ENCODE measurements at places on chromosomes 1 and 21.

- no peak for DNase-seq
These were observed 78.5 kb upstream of the BMP8A start for GRCh38 chr1:39412892-39413291.

GRCh38 chr1:78526496-78526895 is 35.7 kb downstream of the PTGFR start:
- no peak for DNase-seq

GRCh38 chr1:208209286-208209685 is 34.9 kb downstream of the PLXNA2 start:
- DNase-seq = no peak

- no peak for DNase-seq
These were observed 16.7 kb downstream of the USP48 start for GRCh38 chr1:21766210-21766609.

- peak; percentile 41 for DNase-seq
These were observed 8.8 kb upstream of the FNDC7 start for GRCh38 chr1:108703939-108704338.

- DNase-seq = no peak
These were observed 38.3 kb downstream of the OLIG1 start for GRCh38 chr21:33108228-33108627.

GRCh38 chr1:151541752-151542151 is 1.6 kb downstream of the TUFT1 start:
- DNase-seq = no peak

GRCh38 chr1:62903522-62903921 is 119.6 kb downstream of the ATG4C start:
- DNase-seq = no peak

- DNase-seq = no peak
These were observed 4.4 kb upstream of the ACTRT2 start for GRCh38 chr1:3016641-3017439.

GRCh38 chr1:181632492-181632891 is 149.2 kb downstream of the CACNA1E start:
- DNase-seq = no peak

DNA sequence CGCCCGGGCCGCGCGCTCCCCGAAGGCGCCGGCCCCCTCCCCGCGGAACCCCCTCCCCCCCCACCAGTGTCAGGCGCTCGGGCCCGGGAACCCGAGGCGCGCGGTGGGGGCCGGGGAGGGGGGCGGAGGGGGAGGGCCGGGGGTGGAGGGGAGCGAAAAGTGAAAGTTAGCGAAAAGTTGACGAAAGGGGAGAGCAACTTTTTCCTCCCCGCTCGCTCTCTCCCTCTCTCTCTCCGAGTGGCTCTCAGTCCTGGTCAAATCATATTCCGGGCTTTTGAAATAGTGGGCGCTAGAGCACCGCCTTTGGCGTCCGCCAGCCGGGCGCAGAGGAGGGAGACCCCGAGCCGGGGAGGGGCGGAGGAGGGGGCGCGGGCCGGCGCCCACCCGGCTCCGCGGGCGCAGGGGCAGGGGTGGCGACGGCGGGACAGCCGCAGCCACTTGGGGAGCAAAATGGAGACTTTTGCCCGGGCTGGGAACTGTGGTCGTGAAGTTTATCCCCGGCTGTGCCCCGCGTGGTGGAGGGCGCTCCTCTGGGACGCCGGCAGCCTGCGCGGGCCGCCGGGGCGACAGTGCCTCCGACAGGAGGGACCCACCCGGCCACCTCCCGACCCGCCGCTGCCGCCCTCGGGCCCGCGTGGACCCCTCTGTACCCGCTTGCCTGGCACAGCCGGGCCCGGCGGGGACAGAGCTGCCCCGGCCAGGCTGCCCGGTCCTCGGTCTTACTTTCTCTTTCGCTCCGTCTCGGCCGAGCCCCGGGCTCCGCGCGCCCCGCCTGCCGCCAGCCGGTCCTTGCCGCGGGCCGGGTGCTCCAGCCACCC is 697 bp downstream of the PRDM16 start:
- peak; percentile 46 for DNase-seq

DNA sequence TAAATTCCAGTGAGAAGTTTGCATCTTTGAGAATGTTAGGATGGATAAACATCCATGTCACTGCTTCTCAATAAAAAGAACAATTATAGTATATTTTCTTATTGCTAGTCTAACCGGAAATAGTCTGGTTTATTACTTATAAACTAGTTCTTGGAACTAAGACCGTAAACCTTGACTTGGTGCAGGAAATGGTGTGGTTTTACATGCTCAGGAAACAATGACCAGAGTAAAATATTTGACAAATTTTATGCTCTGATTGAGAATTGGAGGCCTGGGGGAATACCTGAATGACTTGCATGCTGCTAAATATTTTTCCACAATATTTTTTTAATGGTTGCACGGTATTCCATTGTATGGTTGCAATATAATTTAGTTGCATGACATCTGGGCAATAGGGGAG is 76.3 kb downstream of the XCL2 start:
- no peak for DNase-seq

- no peak for DNase-seq
These were observed 413.4 kb upstream of the BEND5 start for GRCh38 chr1:49190138-49190537.

- DNase-seq = no peak
These were observed 231.9 kb downstream of the TNR start for GRCh38 chr1:175511496-175511895.

DNA sequence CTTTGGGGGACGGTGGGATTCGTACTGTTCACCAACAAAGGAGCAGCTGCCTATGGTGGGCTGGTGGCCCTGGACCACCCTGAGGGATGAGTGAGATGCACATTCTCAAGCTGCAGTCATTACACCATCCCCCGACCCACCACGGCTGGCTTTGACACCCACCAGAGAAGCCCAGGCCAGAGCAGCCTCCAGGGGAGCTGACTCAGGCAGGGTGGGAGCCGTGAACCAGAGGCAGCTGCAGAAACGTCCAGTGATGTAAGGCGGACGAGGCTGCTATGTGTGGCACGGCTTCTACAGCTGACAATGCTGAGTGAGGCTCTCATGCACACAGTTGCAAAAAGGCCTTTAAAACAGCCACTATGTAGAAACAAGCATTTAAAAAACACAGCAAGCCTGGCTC is 40.1 kb downstream of the CHAF1B start:
- DNase-seq = peak; percentile 23

DNA sequence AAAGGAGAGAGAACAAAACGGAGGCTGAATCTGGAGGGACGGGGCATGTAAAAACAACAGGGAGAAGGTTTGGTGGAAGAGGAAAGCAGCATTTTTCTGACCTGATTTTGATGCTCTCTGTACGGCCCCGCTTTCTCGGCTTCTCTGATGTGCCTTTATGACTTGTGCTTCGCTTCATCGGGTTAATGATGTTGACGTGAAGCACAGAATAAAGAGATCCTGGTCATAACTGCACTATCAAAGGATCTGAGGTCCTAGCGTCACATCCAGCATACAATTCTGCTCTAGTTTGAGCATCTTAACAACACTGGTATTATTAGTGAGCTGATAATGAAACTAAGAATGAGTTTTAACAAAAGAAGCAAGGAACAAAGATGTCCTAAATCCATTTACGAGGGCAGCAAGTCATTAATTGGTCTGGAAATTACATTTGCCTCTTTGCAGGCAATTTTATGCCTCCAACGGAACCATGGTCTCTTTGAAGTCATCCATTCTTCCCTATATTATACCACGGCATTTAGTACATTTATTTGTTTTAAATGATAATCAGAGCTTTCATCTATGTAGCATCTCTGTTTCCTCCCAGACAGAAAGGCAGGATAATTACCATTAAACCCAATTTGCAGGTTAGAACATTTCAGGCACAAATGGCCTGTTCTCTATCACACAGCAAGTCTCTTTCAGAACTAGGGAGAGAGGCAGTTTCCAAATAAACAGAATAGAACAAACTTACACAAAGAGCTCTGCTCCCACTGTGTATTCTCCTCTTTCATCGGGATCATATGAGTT is 45.3 kb upstream of the B3GALNT2 start:
- DNase-seq = no peak

- no peak for DNase-seq
These were observed 375.9 kb downstream of the BRINP3 start for GRCh38 chr1:190101756-190102155.

- DNase-seq = no peak
These were observed 59.9 kb upstream of the SPOCD1 start for GRCh38 chr1:31875636-31876236.

- no peak for DNase-seq
These were observed 25.8 kb upstream of the IL6R start for GRCh38 chr1:154379301-154379700.

DNA sequence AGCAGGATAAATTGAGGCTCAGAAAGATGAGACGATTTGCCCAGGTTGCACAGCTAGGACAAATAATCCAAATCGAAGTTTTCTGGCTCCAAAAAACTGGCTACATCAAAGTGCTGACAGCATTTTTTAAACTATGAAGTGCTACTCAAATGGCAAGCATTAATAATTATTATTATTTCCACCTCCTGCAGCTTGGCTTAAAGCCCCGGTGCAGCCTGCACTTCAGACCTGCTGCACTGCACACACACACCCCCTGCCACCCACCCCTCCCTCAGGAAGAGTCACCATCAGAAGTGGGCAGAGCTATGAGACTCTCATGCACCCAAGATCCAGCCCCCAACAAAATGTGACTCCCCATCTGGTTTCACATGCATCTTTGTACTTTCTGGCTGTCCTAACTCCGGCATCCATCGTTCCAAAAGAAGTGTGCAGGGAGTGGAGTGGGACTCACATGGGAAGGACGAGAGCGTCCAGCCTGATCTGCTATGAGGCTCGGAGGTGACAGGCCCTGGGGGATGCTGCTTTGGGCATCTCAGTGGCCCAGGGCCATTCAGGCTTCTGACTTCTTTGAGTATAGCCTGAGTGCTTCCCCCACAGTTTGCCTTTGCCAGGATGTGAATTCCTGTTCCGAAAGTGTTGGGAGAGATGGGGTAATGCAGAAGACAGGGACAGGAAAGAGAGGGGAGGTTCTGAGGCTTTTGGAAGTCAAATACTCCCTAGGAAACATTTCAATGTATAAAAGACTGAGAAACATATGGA is 65.0 kb upstream of the FAM20B start:
- no peak for DNase-seq

DNA sequence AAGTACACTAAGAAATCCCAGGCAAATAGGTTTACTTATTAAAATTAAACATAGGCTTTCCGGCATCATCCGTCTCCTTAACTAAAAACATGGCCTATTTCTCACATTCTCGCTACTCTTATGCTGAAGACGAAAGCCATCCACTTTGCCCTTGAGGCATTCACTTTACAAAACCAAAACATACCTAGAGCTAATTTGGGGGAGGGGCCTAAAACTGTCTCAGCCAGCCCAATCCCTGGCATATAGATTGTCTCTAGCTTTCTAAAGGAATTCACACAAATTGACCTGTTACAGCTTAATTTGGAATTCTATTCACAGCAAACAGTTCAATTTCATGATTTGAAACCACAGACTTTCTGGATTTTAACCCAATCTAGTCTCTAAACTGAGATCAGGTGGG is 34.8 kb downstream of the SLC35D1 start:
- DNase-seq = no peak

GRCh38 chr1:201754353-201754752 is 74.6 kb upstream of the IPO9 start:
- DNase-seq = no peak

GRCh38 chr1:100816049-100816448 is 78.6 kb downstream of the EXTL2 start:
- DNase-seq = no peak

DNA sequence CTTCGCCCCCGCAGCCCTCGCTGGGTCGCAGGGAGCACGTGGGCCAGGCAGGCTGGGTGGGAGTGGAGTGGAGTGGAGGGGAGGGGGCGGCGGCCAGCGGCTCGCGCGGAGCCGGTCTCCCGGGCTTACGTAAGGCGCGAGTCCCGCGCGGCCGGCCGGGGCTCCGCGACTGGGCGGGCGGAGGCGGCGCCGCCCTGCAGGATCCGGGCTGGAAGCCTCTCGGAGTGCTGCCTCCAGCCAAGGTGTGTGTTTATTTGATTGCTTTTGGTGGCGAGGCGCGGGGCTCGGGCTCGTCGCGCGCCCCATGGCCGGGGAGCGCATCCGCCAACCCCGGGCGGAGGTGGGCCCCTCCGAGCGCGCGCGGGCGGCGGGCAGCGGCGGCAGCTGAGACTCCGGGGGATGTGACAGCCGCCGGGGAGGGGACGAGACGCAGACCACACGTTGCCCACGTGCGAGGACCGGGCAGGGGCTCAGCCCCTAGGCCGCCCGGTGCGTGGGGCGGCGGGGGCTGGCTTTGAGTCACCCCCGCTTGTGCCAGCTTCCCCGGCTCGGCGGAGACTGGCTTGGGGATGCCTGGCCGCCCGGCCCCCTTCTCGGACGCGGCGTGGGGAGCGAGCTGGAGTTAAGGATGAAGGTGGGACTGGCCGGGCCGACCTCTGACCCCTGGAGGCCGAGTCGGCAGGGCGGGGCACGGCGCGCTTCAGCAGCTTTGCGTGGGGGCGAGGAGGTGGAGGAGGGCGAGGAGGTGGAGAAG is 402 bp upstream of the AK4 start:
- peak; percentile 57 for DNase-seq

- peak; percentile 31 for DNase-seq
These were observed 24.3 kb downstream of the PER3 start for GRCh38 chr1:7808253-7808844.

DNA sequence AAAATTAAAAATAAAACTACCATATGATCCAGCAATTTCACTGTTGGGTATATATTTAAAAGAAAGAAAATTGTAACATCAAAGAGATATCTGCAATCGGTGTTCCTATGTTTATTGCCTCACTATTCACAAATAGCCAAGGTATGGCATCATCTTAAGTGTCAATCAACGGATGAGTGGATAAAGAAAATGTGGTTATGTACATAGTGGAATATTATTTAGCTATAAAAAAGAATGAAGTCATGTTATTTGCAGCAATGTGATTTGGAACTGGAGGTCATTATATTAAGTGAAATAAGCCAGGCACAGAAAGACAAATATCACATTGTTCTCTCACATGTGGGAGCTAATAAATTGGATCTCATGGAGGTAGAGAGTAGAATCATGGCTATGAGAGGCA is 76.3 kb downstream of the RD3 start:
- peak; percentile 2 for DNase-seq

- DNase-seq = no peak
These were observed 55.6 kb upstream of the MYOCOS start for GRCh38 chr1:171566467-171566866.

- no peak for DNase-seq
These were observed 8.3 kb downstream of the PGM1 start for GRCh38 chr1:63601463-63601862.

GRCh38 chr1:235006816-235007215 is 121.8 kb downstream of the TOMM20 start:
- no peak for DNase-seq

- DNase-seq = no peak
These were observed 246.4 kb upstream of the PTBP2 start for GRCh38 chr1:96474985-96475743.

DNA sequence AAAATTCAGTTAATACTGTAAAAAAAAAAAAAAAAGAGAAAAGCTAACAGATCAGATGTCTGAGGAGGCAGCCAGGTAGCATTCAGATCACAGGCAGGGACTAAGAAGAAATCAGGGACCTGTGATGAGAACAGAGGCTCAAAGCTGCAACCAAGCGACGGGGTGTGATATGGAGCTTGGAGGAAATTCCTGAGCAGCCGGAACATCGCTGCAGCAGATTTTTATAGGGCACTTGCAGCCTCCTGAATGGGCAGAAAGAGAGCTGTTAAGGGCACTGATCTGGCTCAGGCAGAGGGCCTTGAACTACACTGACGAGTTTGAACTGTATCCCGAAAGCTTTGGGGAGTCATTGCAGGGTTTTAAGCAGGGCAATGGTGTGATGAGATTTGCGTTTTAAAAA is 315.4 kb downstream of the ADGRL2 start:
- DNase-seq = no peak
